Tibial nerve (tissue), 4 donors: ENCODE measurements at places on chromosomes 7 and 10. TPM values are rescaled to one million over a fixed set of nuclear protein-coding genes. Genes with fewer than 3 reads are reported as not detected.
A peak's percentile ranks its signal among the peaks of the same experiment; 100 is the strongest.

- no peaks in the 10 kb centered on the region for H3K27me3 ChIP-seq
- no peak overlapping the region for H3K4me3 ChIP-seq
- peaks cover 4% of the 10 kb centered on the region for H3K4me1 ChIP-seq
- no peak for DNase-seq
These were observed 142.3 kb downstream of the ARHGAP22 start for GRCh38 chr10:48462482-48463020.

The BLNK gene
- total RNA-seq = 2.3 TPM

The KCNH2 gene
- total RNA-seq = 1.5 TPM

GRCh38 chr10:122013311-122013780 lies 24.4 kb downstream of the TACC2 start:
- no peaks in the 10 kb centered on the region for H3K27me3 ChIP-seq
- no peaks in the 10 kb centered on the region for H3K4me1 ChIP-seq
- H3K27ac ChIP-seq = no peak overlapping the region
- no peak for DNase-seq
- H3K4me3 ChIP-seq = no peak overlapping the region

DNA sequence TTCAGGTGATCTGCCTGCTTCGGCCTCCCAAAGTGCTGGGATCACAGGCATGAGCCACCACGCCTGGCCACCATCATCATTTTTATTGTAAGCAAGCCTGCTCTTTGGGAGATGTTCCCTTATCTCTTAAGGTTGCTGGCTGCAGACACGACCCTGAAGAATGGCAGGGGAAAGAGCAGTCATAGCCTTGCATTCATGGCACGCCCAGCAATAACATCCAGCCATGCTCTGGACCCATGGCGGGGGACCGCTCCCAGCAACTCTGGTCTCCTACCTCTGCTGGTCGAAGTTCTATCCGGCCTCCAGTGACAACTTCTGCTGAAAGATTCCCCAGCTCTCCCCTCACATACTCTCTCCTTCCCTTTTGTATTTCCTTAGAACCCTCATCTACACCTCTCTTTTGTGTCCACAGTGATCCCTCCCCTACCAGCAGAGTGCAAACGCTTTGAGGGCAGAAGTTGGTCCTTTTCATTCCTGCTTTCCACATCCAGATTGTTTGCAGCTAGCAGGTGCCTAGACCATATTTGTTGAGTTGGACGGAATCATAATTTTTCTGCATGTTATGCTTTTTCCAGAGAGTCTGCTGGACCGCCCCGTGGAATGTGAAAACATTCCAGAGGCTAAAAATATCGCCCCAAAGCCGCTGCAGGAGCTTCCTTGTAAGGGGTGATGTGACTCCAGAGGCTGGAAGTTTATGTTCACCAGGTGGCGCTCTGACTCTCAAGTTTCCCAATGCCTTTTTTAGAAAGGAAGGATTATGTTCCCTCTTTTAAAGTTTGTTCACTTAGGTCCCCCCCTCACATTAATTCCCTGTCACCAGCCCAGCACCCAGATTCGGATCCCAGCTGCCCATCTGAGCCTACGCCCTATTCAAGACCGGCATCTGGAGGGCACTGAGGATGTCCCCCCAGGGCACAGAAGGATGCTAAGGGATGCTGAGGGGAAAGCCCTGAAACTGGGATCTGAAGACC lies 4.3 kb upstream of the MARVELD1 start:
- H3K4me3 ChIP-seq = no peak overlapping the region
- peak; percentile 80 for DNase-seq
- no peaks in the 10 kb centered on the region for H3K36me3 ChIP-seq

- no peaks in the 10 kb centered on the region for H3K36me3 ChIP-seq
- DNase-seq = no peak
- no peaks in the 10 kb centered on the region for H3K4me1 ChIP-seq
- no peaks in the 10 kb centered on the region for H3K27me3 ChIP-seq
- H3K4me3 ChIP-seq = no peak overlapping the region
These were observed 44.5 kb upstream of the ACBD5 start for GRCh38 chr10:27285093-27285492.

DNA sequence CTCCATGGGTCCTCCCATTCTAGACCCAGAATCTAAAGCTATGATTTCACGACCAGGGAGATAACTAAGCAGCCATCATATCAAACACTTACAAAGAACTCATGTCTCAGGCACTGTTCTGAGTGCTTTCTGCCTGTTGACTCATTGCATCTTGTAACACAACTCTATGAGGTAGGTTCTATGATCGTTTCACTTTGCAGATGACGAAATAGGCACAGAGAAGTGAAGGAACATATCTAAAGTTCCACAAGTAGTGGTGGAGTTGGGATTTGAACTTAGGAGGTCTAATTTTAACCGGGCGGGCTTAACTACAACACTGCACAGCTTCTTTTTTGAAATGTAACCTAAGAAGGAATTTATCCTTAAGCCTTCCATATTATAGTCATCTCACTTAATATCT lies 2.9 kb downstream of the RBP4 start:
- H3K4me3 ChIP-seq = no peak overlapping the region
- H3K27ac ChIP-seq = no peak overlapping the region
- peaks cover 5% of the 10 kb centered on the region for H3K4me1 ChIP-seq
- no peaks in the 10 kb centered on the region for H3K36me3 ChIP-seq

DNA sequence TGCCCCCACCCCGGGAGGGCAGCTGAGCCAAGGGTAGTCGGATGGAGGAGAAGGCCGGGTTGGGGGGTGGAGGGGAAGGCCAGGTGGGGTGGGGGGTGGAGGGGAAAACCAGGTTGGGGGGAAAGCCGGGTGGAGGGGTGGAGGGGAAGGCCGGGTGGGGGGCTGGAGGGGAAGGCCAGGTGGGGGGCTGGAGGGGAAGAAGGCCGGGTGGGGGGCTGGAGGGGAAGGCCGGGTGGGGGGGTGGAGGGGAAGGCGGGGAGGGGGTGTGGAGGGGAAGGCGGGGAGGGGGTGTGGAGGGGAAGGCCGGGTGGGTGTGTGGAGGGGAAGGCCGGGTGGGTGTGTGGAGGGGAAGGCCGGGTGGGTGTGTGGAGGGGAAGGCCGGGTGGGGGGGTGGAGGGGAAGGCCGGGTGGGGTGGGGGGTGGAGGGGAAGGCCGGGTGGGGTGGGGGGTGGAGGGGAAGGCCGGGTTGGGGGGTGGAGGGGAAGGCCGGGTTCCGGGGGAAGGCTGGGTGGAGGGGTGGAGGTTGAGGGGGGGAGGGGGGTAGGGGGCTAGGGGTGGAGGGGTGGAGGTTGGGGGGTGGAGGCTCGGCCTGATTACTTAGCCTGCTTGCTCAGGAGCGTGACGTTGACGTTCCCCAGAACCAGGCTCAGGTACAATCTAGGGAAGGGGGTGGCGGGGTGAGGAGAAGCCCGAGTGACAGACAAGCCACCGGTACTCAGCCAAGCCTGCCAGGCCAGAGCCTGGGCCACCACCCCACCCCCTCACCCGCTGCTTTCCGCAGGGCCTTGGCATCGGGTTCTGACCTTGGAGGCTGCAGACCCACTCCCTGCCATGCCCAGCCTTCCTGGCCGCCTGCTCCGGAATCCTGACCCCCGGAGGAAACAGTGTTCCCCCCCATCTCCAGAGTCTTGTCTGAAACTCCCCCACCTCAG lies 5.6 kb downstream of the TMEM120A start:
- no peak overlapping the region for H3K4me3 ChIP-seq
- H3K27me3 ChIP-seq = no peaks in the 10 kb centered on the region
- H3K27ac ChIP-seq = peak overlapping the region; percentile 30
- H3K4me1 ChIP-seq = peaks cover 66% of the 10 kb centered on the region
- no peaks in the 10 kb centered on the region for H3K36me3 ChIP-seq
- DNase-seq = no peak

- H3K4me1 ChIP-seq = no peaks in the 10 kb centered on the region
- H3K36me3 ChIP-seq = peaks cover 67% of the 10 kb centered on the region
- no peaks in the 10 kb centered on the region for H3K27me3 ChIP-seq
- no peak for DNase-seq
- no peak overlapping the region for H3K27ac ChIP-seq
These were observed 17.5 kb downstream of the ZNF862 start for GRCh38 chr7:149855361-149856305.

- H3K36me3 ChIP-seq = no peaks in the 10 kb centered on the region
- no peaks in the 10 kb centered on the region for H3K27me3 ChIP-seq
- H3K4me1 ChIP-seq = peaks cover 53% of the 10 kb centered on the region
These were observed 1.5 kb upstream of the KAT6B start for GRCh38 chr10:74824900-74825370.

The GDF10 gene
- total RNA-seq = 20.1 TPM

DNA sequence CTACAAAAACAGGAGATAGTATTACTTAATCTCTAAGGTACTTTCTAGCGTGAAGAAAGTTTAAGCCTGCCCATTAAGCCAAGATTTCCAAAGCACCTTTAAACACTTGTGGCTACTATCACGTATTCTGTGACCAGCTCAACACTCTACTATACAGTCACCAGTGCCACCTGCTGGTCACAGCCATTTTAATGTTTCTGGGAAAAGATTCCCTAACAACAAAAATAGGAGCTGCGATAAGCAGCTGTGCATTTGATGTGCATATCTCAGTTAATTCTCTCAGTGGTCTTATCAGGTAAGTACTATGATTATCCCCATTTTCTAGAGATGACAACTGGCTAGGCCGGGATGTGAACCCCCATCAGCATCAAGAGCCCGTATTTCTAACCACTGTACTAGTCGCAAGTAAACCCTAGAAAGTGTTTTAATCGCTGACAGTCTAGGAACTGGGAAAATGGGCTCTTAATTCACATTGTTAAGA lies 860 bp downstream of the SEC31B start:
- H3K4me3 ChIP-seq = peak overlapping the region; percentile 24
- H3K36me3 ChIP-seq = no peaks in the 10 kb centered on the region
- no peak overlapping the region for H3K27ac ChIP-seq
- no peaks in the 10 kb centered on the region for H3K4me1 ChIP-seq

GRCh38 chr7:88492153-88492552 lies 185.5 kb upstream of the STEAP4 start:
- no peak overlapping the region for H3K4me3 ChIP-seq
- no peaks in the 10 kb centered on the region for H3K36me3 ChIP-seq
- H3K4me1 ChIP-seq = no peaks in the 10 kb centered on the region
- no peak overlapping the region for H3K27ac ChIP-seq

The OR6B1 gene
- total RNA-seq = not detected

GRCh38 chr7:89845952-89846351 lies 308.3 kb upstream of the STEAP1 start:
- no peak overlapping the region for H3K27ac ChIP-seq
- H3K27me3 ChIP-seq = no peaks in the 10 kb centered on the region
- no peaks in the 10 kb centered on the region for H3K36me3 ChIP-seq
- no peaks in the 10 kb centered on the region for H3K4me1 ChIP-seq
- DNase-seq = no peak

The VPS26A gene
- total RNA-seq = 51.1 TPM

DNA sequence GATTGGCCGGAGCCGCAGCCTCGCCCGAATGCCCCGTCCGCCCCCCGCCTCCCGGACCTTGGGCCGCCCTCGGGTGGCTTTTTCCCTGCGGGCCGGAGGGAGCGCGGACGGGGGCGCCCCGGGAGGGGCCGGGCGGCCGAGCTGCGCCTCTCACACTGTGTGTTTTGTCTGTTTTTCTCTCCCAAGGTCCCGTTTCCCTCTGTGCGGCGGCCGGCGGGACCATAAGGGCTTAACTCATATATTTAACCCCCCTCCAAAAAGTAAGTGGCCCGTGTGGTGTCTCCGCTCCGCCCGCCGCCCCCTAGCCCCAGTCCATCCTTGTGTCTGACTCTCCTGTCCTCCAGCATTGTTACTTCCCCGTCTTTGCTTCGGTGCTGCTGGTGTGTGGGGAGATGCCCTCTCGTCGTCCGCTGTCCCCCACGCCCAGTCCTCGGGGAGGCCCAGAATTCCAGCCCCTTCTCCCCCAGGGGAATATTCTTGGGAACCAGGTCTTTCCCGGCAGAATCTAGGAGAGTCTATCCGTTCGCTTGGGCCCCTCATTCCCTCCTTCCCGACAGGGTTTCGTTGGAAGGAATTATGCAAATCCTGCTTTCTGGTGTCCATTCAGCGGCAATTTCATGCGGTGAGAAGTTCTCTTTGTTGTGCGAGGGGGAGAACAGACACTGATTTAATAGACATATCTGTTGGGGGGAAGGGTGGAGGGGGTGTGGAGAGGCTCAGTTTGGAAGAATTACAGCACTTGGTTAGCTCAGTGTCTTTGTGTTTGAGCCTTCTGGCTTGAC lies 1.3 kb downstream of the LCOR start:
- DNase-seq = no peak
- H3K27ac ChIP-seq = peak overlapping the region; percentile 98
- no peaks in the 10 kb centered on the region for H3K27me3 ChIP-seq

The GCC1 gene
- 18.0 TPM for total RNA-seq

DNA sequence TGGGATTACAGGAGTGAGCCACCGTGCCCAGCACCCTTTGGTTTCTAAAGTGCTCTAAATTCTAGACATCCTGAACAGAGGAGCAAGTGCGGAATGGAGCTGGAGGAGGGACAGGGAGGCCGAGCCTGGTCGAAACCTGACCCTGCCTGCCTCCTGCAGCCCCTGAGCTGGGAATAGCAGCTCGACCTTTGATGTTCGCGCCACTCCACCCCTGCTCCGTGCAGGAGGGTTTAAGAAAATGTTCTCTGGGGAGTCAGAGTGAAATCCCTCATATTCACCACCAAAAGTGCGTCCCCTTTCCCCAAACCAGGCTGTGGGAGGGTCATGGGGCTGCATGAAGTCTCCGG lies 1.8 kb downstream of the PGAM2 start:
- peaks cover 14% of the 10 kb centered on the region for H3K4me1 ChIP-seq
- no peak for DNase-seq
- peaks cover 25% of the 10 kb centered on the region for H3K36me3 ChIP-seq
- H3K27me3 ChIP-seq = no peaks in the 10 kb centered on the region

DNA sequence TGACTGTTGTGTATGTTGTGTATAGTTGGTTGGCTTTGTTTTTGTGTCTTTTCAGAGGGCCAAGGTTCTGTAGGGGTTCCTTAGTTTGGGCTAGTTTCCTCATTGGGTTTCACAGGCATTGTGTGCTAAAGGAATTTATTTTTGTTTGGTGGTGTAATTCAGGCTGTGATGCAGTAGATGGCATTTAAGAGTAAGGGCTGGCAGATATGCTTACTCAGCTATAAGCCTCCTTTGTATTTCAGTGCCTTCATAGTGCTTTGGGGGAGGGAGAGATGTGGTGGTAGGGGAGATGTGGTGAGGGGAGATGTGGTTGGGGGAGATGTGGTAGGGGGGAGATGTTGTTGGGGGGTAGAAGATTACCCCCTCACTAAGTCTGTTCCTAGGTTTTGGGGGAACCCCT lies 91.7 kb downstream of the SLC25A40 start:
- no peak for DNase-seq
- H3K27me3 ChIP-seq = no peaks in the 10 kb centered on the region
- no peak overlapping the region for H3K27ac ChIP-seq
- no peak overlapping the region for H3K4me3 ChIP-seq

- H3K4me1 ChIP-seq = peaks cover 6% of the 10 kb centered on the region
- H3K27ac ChIP-seq = no peak overlapping the region
- H3K4me3 ChIP-seq = no peak overlapping the region
- no peaks in the 10 kb centered on the region for H3K36me3 ChIP-seq
These were observed 7.4 kb upstream of the KAZALD1 start for GRCh38 chr10:101054351-101054750.

GRCh38 chr10:11255156-11255555 lies 237.5 kb downstream of the CELF2 start:
- peaks cover 63% of the 10 kb centered on the region for H3K36me3 ChIP-seq
- peaks cover 35% of the 10 kb centered on the region for H3K4me1 ChIP-seq
- H3K27me3 ChIP-seq = no peaks in the 10 kb centered on the region
- no peak overlapping the region for H3K4me3 ChIP-seq

DNA sequence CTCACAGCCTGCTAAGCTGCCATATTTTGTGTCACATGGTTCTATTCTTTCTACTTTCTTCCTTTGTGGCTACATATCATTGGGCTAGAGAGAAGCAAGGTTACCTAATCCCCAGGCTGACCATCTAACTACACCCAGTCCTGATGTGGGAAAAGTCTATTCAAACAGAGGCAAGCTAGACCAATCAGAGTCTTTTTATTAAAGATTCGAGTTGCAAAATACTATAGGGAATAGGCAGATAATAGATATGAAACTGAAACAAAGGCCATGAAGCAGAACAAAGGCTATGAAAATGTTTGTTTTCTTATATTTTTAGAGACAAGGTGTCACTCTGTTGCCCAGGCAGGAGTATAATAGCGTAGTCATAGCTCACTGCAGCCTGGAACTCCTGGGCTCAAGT lies 36.7 kb downstream of the MTERF1 start:
- H3K27me3 ChIP-seq = no peaks in the 10 kb centered on the region
- H3K4me3 ChIP-seq = no peak overlapping the region
- DNase-seq = no peak
